ENCODE measurements at places on chromosomes 1 and 21.

DNA sequence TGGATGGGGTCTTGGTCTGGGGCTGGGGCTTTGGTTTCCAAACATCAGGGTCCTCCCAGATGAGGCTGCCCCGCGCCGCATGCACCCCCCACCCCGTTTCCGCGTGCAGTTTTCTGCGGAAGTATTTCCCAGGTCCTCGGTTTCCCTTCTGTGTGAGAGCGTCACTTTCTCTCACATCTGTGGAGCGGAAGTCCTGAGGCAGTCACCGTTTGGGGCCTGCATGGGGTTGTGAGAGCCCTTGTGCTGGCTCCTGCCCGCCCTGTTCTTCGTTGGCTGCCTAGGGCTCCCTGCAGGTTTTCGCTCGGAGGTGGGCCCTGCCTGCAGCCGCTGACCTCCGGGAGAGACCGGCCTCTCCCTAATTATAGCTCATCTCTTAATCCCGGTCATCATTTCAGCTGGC, 88.0 kb downstream of the GALNT2 start:
- no peak for DNase-seq

DNA sequence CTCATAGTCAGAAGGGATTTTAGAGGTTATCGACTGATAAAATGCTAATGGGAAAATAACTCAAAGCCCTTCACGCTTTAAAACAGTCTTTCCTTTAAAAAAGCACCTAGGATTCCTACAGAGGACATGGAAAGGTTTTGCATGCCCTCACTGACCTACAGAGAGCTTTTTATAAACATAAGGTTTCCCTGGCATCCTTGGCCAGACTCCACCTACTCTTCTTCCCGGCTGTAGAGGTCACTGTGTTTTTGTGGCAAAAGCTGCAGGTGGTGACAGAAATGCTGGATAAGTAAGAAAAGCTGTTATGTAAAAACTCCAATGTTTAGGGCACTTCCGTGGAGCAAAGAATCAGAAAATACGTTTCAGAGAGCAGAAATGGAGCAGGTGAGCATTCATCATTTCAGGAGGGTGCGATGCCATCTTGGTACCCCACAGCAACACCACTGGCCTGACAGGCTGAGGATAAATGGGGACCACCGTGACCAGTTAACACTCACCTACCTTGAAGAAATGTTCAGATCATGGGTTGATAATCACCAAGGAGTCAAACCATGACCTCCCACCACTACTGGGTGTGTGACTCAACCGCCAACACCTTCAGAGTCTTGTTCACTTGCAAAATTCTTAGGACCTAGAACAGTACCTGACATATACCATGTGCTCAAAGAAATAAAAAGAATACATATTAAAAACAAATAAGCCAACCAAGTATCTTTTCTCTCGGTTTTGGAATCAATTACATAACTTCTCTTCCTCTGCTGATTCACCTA, 46.6 kb downstream of the SSBP3 start:
- no peak for DNase-seq

DNA sequence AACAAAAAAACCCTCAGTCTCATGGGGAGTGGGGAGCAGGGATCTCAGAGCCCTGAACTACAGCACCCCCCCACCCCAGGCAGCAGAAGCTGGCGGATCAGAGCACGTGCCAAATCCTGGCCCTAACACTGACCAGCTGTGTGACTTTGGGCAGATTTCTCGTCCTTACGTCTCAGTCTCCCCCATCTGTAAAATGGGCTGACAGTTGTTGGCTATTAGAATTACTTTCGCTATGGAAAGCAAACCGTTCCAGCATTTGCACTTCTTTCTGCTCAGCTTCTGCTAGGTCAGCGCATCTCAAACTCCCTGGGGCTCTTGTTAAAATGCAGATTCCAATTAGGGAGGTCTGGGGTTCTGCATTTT, 15.5 kb downstream of the TNFRSF8 start:
- no peak for DNase-seq

DNA sequence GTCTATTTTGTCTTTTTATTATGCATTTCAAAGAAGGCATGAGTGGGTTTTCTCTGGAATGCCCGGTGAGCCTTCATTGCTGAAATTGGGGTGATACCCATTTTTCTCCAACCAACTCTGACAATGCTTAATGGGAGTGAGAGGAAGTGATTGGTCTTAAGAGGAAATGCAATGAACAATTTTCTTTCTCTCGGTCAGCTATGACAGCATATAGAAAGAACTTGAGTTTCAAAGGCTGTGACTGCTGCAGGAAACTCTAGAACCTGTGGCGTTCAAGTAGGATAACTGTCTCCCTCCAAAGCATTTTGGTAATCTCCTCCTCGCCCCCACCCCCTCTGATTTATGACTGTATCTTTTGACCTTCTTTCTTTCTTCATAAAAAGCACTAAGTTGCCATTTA, 155.9 kb downstream of the LYPLAL1 start:
- no peak for DNase-seq

DNA sequence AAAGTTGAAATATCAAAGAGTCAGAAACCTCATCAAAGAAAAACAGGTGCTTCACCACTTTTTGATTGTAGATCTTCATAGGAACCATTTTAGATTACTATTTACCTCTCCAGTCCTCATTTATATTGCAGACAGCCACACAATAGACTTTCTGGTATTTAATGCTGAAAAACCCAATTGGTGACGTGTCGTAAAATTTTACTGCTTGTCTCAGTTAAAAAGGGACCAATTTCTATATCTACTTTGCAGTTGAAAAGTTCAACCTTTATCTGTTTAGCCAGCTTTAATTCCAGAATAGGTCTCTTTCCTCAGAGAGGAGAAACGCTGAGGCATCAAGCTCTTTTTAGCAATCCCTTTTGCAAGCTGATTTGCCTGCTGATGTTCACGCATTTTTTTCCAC, 1722.4 kb downstream of the PLA2G4A start:
- no peak for DNase-seq

DNA sequence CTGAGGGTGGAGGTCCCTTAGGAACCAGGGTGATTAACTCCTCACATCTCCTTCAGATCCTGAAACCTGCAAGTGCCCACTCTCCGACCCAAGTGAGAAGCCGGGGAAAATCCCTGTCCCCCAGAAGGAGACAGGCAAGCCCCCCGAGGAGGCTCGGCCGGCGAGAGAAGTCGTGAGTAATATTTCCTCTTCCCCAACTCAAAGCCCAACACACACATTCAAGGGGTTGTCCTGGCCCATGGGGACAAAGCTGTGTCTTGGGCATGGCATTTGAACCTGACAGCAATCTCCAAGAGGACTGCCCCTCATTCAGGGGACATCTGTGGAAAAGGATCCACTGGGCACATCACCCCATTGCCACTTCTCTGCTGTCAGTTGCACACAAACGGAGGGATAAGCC, 23.6 kb downstream of the VASH2 start:
- DNase-seq = no peak

DNA sequence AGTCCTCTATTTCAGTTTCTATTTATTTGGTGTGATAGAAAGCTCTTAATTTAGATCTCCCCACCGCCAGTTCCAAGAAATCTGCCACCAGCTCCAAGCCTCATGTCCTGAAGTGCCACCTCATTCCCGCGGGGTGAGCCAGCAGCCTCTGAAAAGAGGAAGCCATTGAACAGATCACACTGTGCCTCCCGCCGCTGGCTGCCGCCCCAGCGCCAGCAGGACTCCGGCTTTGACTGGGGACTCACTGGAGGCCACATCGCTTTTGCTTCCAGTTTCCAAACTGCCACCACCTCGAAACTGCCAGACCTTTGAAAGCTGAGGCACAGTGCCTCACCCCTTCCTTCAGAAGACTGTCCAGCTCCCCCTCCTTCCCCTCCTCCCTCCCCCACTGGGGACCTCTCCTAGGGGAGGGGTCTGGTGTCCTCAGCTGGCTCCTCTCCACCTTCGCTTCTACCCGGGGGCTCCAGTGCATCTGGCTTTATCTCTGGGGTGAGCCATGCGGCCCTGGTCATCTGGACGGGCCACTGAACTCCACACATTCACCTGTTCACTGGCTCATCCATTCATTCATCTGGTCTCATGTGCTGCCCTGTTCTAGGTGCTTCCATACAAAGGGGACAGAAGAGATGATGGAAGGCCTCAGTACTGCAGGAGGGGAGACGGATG, 58.9 kb downstream of the VPS26C start:
- DNase-seq = peak; percentile 1

DNA sequence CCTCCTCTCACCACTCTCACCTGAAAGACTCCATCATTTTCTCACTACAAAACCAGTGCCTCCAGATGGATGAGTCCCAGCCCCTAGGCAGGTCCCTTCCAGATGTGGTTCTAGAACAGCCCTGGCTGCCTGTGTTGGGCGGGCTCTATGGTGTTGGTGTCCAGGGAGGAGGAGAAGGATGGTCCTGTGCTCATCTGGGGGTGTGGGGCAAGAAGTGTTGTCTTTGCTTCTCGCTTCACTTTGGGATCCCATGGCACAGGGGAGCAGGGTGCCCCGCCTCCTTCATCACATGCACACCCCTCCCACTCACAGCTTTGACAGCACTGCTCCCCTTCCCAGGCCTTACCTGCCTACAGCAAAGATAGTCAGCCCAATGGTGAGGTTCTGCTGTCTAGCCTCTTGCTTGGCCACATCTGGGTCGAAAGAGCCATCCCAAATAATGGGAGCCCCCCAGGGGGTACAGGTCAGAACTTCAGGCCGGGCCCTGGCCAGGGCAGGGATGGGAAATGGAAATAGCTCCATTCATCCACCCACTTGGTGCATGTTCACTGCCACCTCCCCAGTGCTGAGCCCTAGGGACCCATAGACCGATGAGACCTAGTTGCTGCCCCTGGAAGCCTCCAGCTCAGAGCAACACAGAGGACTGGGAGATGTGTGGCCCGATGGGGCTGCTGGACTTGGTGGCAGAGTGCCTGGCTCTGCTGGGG, 9.0 kb downstream of the A3GALT2 start:
- no peak for DNase-seq

- no peak for DNase-seq
Observed at GRCh38 chr1:110130989-110131388, 18.7 kb downstream of the UBL4B start.

GRCh38 chr1:74363220-74363619, 128.0 kb downstream of the TNNI3K start:
- no peak for DNase-seq

DNA sequence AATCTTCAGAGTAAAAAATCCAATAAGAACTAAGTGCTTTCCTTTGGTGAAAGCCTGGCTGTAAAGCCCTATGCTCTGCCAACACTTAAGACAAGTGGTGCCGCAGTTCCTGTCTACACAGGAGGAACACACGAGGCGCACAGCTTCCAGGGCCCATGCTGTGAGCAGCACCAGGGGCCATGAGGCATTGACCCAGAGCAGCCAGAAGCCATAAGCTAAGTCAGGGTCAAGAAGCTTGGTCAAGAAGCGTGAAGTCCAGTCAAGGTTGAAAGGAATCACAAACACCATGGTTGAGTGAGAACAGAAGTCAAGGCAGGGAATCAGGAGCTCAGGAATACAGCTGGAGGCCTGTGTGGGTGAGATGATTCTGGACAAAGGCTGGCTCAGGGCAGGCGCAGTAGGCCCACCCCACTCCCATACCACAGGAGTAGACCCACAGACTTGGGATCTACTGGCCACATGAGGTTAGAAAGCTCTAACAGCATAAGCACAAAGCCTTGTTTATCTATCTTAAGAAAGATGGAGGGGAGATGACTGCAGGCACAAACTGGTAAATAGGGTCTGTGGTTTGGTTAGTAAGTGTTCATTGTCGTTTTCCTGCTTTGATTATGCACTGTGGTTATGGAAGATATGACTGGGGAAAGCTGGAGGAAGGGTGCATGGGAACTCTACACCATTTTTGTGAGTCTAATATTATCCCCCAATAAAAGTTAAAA, 42.9 kb upstream of the RCAN3 start:
- DNase-seq = no peak

DNA sequence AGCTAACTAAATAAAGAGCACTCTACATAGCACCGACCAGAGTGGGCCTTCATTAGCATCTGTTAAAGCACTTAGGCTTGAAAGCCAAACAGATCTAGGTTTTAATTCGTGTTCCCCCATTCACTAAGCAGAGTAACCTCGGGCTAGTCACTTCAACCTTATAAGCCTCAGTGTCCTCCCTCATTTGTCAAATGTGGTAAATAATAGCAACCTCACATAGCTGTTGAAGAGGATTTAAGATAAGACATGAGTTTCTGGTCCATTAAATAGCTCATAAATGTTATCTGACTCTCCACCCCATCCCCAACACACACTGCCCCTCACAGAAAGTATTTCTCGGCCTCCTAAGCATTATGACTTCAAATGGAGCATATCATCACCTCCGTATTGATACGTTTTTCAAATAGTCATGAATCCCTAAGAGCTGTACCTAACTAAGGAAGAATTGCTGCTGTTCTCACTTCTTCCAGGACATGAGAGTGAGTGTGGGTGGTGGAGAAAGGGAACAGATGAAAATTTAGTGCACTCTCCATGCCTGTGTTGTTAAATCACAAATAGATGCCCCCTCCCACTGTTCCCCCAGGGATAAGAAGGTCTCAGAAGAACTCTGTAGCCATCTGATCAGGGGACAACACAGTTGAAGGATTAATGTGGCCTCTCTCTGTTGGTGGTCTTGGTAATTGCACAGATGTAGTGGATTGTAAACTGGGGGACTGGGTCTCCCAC, 47.6 kb downstream of the PLPP3 start:
- DNase-seq = no peak

DNA sequence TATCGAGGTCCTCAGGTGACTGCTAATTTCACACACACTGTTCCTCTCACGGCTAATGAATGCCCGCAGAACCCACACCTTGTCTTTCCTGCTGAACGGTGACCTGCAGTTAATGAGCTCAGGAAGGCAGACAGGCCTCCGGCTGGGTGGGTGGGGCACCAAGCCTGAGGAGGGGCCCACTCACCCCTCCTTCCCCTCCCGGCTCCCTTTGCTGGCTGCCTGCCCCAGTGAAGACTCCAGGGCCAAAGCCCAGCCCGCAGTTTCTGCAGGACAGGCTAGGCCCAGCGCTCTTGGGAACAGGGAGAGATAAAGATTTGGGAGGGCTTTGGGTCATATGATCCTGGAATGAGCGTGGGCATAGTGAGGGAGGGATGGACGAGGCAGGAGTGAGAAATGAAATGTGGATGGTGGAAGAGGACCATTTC, 26.4 kb downstream of the FOXO6 start:
- peak; percentile 36 for DNase-seq
